ENCODE measurements at places on chromosomes 6 and 20.
A peak's percentile ranks its signal among the peaks of the same experiment; 100 is the strongest.

DNA sequence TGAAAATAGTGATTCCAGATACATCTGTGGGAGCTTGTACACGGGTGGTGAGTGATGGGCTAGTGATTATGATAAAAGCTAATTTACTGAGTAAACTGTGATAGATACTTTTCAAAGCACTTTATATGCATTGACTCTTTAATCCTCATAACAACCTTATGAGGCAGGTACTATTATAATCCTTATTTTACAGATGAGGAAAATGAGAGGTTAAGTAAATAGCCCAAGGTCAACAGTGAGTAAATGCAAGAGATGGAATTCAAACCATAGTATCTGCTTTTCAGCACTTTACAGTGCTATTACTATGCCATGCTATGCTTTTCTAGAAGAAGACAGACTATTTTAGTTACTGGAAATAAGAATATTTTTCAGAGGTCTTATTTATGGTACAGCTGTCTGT lies 320.9 kb upstream of the CITED2 start:
- DNase-seq, result peak; percentile 14

- peak; percentile 33 for DNase-seq
Measured at GRCh38 chr20:14959506-14960475, 622.4 kb upstream of the FLRT3 start.

GRCh38 chr20:58331961-58332551 lies 22.5 kb downstream of the RAB22A start:
- no peak for DNase-seq

GRCh38 chr6:36378936-36379335 lies 8.5 kb downstream of the ETV7 start:
- DNase-seq, result no peak

Data from choroid plexus epithelial cell (primary cell).